ENCODE measurements at places on chromosomes 2 and 18. TPM values are rescaled to one million over a fixed set of nuclear protein-coding genes. Genes with fewer than 3 reads are reported as not detected.

DNA sequence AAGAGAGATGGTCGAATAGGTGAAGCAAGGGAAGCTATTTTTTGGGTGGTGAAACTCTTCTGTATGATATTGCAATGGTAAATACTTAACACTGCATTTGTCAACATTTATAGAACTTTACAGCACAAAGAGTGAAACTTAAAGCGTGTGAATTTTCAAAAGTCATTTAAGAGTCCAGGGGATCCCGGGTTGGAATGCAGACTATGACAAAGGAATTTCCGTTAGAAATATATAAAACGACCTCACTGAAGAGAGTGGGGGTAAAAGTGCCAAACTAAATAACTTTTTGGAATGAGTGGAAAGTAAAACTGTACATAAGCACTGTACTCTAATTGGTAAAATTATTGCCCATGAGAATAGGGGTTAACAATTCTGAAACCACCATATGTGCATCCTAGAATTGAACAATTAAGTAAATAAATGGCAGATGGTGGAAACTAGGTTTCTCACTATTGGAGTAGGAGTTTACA is 191.0 kb upstream of the FN1 start:
- no peaks in the 10 kb centered on the region for H3K27me3 ChIP-seq
- H3K4me3 ChIP-seq, result no peak overlapping the region

DNA sequence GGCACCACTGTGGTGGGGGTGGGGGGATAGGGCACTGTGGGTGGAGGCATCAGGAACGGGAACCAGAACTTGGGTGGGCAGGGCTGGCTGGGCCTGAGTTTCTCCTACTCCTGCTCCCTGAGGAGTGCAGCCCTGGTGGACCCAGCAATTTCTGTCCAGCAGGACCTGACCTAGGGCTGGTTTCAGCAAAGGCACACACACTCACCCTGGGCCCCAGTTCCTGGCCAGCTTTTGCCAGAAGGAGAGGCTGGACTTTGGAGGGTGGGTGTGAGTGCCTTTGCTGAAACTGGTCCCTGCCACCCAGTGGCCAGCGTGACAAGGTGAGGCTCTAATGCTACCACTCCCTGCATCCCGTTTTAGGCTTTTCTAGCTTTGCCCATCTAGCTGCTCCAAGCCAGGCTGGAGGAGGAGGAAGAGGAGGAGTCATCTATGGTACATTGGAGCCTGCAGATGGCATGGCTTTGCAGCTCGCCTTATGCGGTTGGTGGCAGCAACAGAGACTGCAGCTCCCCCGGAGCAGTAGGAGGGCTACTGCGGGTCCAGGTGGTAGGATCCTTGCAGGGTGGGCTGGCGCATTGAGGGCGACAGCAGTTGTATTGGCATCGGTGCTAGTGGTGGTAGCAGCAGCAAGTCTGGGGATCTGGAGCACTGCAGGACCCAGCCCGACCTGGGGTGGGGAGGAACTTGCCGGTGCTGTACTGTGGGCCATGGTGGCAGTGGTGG is 40.4 kb upstream of the IMP4 start:
- DNase-seq, result no peak
- H3K27ac ChIP-seq, result no peak overlapping the region
- no peaks in the 10 kb centered on the region for H3K4me1 ChIP-seq
- no peak overlapping the region for H3K4me3 ChIP-seq
- H3K36me3 ChIP-seq, result no peaks in the 10 kb centered on the region

- peaks cover 27% of the 10 kb centered on the region for H3K36me3 ChIP-seq
- H3K4me1 ChIP-seq, result peaks cover 40% of the 10 kb centered on the region
- H3K27ac ChIP-seq, result peak overlapping the region; percentile 95
- peak overlapping the region; percentile 94 for H3K4me3 ChIP-seq
Measured at GRCh38 chr2:70258532-70258875, 567 bp downstream of the PCYOX1 start.

GRCh38 chr2:10481055-10481665 is 33.0 kb upstream of the ODC1 start:
- no peak for DNase-seq
- no peaks in the 10 kb centered on the region for H3K27me3 ChIP-seq
- H3K36me3 ChIP-seq, result no peaks in the 10 kb centered on the region
- H3K4me1 ChIP-seq, result no peaks in the 10 kb centered on the region

- H3K27me3 ChIP-seq, result no peaks in the 10 kb centered on the region
- H3K36me3 ChIP-seq, result no peaks in the 10 kb centered on the region
- H3K4me3 ChIP-seq, result no peak overlapping the region
- no peaks in the 10 kb centered on the region for H3K4me1 ChIP-seq
- no peak overlapping the region for H3K27ac ChIP-seq
Measured at GRCh38 chr2:151762694-151763093, 28.4 kb upstream of the NEB start.

DNA sequence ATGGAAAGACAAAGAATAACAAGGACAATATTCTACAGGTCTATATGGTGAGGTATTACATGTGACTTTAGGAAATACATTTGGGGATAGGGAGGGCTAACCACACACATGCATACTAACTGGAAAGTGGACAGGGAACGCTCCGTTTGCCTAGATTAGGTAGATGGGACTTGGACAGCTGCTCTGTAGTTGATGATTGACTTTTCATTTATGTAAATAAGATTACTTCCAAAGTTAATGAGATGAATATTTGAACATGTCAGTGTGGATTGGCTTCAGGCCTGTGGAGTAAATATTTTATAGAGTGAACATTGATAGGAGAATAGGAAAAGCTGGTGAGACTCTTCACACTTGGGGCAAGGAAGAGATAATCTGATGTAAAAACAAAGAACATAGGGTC is 142.0 kb downstream of the NCK2 start:
- peaks cover 41% of the 10 kb centered on the region for H3K4me1 ChIP-seq
- DNase-seq, result no peak
- H3K4me3 ChIP-seq, result no peak overlapping the region

DNA sequence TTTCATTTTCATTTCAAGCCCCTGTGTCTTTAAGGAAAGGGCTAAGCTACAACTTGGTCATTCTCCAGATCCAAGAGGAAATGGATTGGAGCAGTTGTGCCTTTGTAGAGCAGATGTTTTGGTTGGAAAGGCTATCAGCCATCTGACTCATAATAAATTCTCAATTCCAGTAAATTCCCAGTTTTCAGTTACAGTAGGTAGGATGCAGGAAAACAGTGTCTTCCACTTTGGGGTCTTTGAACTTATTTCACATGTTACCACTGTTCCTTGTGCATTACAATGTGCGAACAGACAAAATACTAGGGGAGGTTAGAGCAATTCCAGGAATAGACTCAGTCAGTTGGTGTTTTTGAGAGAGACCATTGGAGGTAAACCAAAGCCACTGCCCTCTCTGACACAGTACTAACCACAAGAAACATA is 211.9 kb downstream of the BABAM2 start:
- no peaks in the 10 kb centered on the region for H3K36me3 ChIP-seq
- H3K27me3 ChIP-seq, result no peaks in the 10 kb centered on the region
- H3K4me1 ChIP-seq, result peaks cover 37% of the 10 kb centered on the region

DNA sequence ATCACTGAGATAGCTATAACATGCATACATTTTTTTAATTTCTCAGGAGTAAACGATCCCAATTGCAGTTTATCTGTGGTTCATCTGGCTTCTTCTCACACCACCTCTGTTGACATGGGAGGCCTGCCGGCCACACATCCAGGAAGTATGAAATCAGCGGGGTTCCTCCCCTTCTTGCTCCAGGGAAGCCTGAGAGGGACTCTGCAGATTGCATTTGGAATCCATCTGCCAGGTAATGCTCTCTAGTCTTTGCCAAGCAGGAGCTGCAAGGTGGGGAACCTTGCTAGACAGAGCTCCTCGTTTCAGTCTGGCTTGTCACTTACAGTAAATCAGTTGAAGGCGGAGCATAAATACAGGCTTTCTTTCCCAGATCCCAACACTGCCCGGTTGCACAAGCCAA is 49.9 kb downstream of the SOX11 start:
- no peaks in the 10 kb centered on the region for H3K4me1 ChIP-seq
- H3K27ac ChIP-seq, result no peak overlapping the region
- H3K4me3 ChIP-seq, result no peak overlapping the region

DNA sequence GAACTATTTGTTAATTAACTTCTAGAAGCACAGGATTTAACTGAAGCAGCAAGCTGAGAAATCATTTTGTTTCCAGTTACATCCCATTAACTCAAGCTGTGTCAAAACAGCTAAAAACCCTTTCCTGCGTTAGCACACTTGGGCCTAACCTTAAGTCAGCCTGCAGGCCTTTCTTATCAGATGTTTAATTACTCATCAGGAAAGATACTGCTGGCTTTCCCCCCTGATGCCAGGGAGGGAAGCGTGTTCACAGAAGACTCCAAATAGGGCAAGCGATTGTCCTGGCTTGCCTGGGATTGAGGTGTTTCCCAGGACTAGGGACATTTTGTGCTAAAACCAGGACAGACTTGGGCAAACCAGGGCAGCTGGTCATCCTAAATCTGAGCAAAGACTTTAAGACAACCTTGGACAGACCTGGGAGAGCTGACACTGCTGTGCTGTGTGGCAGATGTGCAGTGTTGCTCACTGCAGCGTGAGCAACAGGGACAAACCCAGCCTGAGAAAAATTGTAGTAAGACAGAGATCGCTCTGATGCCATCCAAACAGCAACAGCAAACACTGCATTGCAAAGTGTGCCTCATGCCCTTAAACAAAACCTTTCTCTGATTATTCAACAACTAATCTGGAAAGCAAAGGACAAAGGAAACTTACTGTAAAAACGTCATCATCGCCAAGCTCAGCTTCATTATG is 100.9 kb downstream of the SPRED2 start:
- H3K27me3 ChIP-seq, result no peaks in the 10 kb centered on the region
- no peaks in the 10 kb centered on the region for H3K4me1 ChIP-seq
- H3K27ac ChIP-seq, result no peak overlapping the region

GRCh38 chr2:186721956-186722355 is 28.1 kb downstream of the FAM171B start:
- no peak overlapping the region for H3K27ac ChIP-seq
- DNase-seq, result no peak
- H3K36me3 ChIP-seq, result no peaks in the 10 kb centered on the region
- H3K4me1 ChIP-seq, result no peaks in the 10 kb centered on the region
- H3K4me3 ChIP-seq, result no peak overlapping the region
- no peaks in the 10 kb centered on the region for H3K27me3 ChIP-seq

- H3K27ac ChIP-seq, result no peak overlapping the region
- no peak for DNase-seq
- no peak overlapping the region for H3K4me3 ChIP-seq
- H3K27me3 ChIP-seq, result no peaks in the 10 kb centered on the region
Measured at GRCh38 chr2:40419364-40419762, 32.5 kb downstream of the SLC8A1 start.

DNA sequence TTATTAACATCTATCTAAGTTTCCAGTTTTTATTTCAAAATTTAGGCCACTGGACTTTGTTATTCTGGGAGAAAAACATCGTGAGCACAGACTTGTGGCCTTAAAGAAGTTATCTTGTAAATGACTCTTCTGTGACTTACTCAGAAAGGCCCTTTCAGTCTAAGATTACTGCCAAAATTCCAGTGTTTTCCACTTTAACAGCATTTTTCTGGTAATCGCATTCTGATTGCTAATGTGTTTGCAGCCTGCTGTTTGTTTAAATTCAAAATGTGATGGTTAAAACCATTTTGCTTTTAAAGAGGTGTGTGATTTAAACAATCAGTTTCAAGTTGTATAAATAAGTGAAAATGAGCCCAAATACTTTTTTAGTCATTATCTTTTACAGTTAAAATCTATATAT is 136.7 kb upstream of the DAPL1 start:
- H3K4me3 ChIP-seq, result no peak overlapping the region
- peaks cover 7% of the 10 kb centered on the region for H3K4me1 ChIP-seq
- H3K36me3 ChIP-seq, result no peaks in the 10 kb centered on the region
- DNase-seq, result no peak
- no peaks in the 10 kb centered on the region for H3K27me3 ChIP-seq
- H3K27ac ChIP-seq, result no peak overlapping the region

DNA sequence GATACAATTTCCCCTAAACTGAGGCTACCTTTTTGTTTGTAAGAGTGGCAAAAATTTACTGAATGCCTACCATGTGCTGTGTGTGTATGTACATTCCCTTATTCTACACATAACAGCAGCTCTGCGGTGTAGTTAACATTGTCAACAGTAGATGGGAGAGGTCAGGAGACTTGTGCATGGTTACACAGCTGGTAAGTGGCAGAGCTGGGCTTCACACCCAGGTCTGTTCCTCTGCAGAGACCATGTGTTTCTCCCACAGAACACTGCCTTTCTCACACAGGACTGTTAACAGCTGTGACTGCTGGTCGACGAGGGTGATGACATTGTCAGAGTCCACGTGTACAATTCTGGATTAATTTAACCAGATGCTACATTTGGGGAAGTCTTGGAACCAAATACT is 49.1 kb downstream of the EML6 start:
- no peaks in the 10 kb centered on the region for H3K27me3 ChIP-seq
- H3K4me3 ChIP-seq, result no peak overlapping the region
- DNase-seq, result no peak
- no peaks in the 10 kb centered on the region for H3K36me3 ChIP-seq

Gene SERPINB7
- 0.49 TPM for total RNA-seq

Gene GPAT2
- total RNA-seq, result 1.2 TPM

Gene SNTG2
- total RNA-seq, result 11.8 TPM

Gene SH3RF3
- 10.8 TPM for total RNA-seq

Gene EHD3
- total RNA-seq, result 10.3 TPM
